NCI-H524 (cell line): ENCODE measurements at places on chromosomes 7 and 10.

DNA sequence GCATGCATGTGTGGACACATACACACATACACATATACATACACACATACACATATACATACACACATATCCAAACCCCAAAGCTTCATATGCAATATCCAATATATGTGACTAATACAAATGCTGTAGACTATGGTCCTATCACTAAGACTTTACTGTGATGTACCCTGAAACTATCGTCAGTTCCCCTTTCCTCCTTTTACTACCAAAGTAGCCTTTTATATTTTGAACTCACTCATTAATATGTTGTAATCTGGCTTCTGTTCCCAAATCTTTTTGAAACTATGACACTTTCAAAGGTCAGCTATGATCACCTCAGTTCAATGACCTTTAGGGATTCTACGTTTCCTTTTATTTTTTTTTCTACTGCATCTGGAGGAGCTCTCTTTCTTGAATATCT, 64.8 kb upstream of the TFEC start:
- no peak for DNase-seq

DNA sequence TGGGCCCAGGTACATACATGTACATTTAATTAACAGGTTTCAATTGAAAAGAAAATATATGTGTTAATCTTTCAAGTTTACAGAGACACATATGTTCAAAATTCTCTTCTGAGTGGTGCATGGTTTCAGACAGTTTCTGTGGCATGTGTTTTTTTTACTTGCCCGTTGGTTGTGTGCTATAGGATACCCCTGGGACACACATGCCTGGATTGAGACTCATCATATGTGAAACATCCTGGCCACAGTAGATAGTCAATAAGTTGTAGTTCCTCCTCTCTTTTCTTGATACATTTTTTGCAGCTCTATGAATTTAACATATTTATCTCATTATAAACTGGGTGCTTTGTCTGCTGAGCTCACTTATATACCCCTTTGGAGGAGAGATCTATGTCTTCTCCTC, 207.8 kb upstream of the CTBP2 start:
- DNase-seq = no peak

DNA sequence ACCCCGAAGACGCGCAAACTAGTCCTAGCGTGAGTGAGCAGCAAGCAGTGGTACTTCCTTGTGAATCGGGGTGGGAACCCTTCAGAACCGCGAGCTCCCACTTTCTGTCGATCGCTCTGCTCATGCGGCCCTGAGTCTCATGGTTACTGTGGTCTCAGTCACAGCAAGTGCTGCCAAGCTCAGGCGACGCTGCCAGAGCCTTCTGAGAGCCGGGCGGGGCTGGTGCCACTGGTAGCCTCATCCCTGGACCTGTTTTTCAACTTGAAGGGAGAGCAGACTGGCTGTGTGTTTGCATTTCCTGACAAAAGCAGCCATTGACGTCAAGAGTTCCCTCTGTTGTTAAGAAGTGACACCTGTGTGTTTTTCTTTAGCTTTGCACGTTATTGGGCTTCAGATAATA, 32.9 kb upstream of the BHLHA15 start:
- DNase-seq = no peak

GRCh38 chr10:72242675-72243074, 26.6 kb upstream of the ASCC1 start:
- DNase-seq = no peak

DNA sequence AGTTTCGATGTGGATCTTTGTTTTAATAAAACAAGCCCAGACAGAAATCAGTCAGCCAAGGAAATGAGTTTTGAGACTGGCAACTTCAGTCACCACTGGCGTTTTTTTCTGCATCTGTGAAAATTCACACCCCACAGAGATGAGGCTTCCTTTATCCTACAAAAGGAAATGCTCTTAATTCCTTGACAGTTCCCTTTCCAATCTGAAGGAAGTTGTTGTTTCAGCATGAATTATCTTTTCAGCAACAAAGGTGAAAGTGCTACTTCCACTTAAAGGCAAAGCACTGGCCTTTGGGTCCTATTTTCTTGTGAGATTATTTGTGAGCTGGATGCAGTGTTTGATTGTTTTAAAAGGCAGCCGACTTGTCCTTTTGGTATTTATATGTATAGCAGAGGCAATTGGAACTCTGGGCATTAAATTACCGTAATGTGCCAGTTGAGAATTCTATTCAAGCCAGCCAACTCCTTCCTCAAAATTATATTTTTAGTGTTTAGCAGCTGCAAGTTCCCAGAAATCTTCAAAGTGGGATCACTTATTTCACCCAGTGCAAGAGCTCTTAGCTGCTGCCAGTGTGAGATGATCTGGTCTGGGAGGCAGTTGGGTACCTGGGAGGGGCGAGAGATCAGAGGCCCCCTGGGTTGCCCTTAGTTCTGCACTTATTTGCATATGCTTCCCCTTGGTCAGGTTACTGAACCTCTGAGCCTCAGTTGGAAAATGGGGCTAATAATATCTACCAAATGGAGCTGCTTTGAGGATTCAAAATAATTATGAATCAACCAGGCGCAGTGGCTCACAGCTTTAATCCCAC, 427.1 kb downstream of the GALNT17 start:
- no peak for DNase-seq

GRCh38 chr7:150992833-150993302, 2.1 kb downstream of the NOS3 start:
- DNase-seq = peak; percentile 20

- no peak for DNase-seq
These were observed 1181.3 kb upstream of the AUTS2 start for GRCh38 chr7:68417002-68417401.

DNA sequence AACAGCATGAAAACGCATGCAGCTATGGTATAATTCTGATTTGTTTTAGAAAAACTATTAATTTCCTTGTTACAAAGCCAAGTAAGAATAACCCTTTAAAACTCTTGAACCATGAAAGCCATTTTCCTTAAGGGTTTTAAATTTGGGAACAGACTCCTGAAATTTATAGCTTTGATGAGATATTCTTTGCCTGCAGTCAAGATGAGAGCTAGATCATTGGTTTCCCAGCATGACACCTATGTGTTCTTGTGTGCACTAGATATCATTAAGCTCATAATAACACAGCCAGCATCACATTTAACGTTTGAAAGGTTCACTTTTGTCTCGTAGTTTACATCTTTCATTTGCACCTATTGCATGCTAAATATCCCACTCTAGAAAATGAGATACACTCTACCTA, 202.2 kb downstream of the PHF14 start:
- no peak for DNase-seq

GRCh38 chr7:151925446-151926335, 30.6 kb upstream of the GALNTL5 start:
- no peak for DNase-seq

GRCh38 chr10:17237915-17238444, 9.9 kb downstream of the VIM start:
- no peak for DNase-seq

DNA sequence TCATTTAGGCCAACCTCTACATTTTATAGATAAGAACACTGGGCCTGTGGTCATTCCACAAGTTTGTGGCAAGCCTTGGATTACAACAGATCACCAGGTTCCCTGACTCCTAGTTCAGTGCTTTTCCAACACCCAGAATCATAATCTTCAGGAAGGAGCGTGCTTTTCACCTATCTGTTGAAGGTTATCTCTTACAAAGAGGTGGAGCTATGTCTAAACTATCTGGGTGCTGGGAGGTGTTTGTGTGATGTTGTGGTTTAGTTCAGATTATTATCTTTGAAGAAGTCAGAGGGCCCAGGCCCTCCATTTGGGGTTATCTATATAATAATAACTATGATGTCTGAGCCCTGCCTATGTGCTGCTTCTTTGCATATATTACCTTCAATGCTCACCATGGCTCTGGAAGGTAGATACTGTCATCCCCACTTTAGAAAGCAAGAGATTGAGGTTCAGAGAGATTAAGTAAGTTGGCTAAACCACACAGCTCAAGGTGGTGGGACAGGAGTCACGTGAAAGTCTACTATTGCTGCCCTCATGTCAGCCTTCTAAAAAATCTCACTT, 24.0 kb downstream of the IL2RA start:
- DNase-seq = no peak

DNA sequence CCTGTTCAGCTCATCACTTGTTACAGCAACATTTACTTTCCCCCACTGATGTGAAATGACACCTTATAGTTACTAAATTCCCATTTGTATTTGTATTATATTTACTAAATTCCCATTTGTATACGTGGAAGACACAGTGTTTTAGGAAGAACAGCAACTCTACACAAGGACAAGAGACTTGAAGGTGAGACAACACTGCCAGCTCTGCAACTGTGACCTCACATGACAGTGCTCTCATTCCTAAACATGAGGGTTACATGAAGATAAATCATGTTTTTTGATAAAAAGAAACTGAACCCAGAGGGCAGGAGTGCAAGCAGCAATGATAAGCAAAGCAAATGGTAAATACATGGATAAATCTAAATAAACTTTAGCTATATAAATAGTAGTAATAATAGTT, 60.3 kb downstream of the ATAD1 start:
- no peak for DNase-seq
